ENCODE measurements at places on chromosomes 1 and 21. TPM values are rescaled to one million over a fixed set of nuclear protein-coding genes. Genes with fewer than 3 reads are reported as not detected.

DNA sequence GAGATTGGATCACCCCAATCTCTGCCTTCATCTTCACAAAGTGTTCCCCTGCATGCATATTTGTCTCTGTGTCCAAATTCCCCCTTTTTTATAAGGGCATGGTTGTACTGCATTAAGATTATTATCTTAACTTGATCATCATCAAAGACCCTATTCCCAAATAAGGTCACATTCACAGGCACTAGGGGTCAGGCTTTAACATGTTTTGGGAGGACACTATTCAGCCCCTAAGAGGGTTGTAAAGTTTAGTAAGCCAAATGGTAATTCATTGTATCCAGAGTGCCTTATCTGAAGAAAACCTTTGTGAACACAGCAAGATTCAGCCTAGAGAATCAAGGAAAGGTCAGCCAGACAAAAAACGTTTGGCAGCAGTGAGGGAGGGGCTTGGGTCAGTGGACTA lies 317.6 kb upstream of the PLD5 start:
- DNase-seq = no peak

KRTAP19-3 gene
- total RNA-seq = not detected

DNA sequence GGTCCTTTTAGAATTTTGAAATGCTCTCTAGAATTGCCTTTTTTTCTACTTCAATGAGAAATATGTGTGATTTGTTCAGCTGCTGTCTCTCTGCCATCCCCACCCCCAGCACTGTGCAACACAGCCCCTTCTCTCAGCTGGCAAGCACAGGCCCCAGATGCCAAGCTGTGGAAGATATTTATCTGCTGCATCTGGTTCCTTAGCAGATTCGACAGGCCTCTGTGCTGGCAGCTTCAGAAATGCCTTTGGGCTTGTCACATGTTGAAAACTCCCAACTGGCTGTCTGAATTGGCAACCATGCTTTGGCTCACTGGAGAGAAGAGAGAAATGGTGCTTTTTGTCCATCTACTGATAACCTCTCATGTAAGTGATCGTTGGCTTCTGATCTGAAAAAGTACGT lies 206.7 kb upstream of the C1orf87 start:
- no peak for DNase-seq

- DNase-seq = no peak
Measured at GRCh38 chr1:201587729-201588128, 48.8 kb downstream of the NAV1 start.

DNA sequence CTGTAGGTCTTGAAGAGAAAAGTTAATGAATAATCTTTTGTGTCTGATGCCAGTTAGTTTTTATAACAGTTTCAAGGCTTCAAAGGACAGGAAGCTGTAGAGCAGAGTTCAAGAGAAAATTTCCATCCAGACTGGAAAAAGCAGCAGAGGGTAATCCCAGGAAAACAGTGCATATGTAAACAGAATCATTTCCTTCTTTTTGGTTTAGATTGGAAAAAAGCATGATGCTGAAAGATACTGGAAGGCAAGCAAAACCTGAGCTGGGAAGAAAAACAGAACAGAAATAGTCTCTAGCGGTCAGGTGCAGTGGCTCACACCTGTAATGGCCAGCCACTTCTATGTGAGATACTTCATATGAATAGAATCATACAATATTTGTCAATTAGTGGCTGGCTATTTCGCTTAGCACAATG lies 71.9 kb downstream of the ZSWIM5 start:
- DNase-seq = no peak

ILDR2 gene
- 9.1 TPM for total RNA-seq

PLEKHA6 gene
- 0.52 TPM for total RNA-seq

DNA sequence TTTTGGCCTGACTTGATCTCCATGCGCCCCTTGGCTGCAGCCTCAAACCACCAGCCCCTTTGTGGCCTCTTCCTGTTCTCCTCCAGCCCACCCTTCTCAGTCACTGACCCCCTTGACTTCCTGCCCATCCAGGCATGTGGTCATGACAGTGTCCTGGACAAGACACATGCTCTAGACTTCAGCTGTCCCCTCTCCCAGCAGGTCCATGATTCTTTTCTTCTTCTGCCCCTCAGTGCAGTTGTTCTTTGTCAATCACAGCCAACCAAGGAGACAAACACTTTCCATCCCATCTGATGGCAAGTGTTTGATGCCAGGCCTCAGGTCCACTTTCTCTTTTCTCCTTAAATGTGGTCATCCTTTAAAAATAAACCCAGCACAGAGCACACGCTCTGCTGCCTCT lies 49.7 kb downstream of the SYT6 start:
- no peak for DNase-seq

- no peak for DNase-seq
Measured at GRCh38 chr1:93805027-93805610, 73.9 kb downstream of the DNTTIP2 start.

DNA sequence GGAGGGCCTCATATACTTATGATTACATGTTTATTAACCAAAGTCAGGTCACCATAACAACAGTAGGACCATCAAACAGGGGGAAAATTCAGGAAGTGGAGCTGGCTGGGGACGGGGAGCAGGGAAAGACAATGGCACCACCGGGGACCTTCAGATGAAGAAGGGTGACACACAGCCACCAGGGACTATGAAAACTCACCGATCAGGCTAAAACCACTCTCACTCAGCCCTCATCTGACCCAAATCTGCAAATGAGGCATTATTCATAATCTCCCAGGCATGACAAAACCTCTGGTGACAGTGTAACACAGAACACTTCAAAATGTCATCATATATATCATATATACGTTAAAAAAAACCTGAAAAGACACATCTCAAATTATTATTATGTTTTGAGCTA lies 11.2 kb downstream of the MKNK1 start:
- no peak for DNase-seq

DNA sequence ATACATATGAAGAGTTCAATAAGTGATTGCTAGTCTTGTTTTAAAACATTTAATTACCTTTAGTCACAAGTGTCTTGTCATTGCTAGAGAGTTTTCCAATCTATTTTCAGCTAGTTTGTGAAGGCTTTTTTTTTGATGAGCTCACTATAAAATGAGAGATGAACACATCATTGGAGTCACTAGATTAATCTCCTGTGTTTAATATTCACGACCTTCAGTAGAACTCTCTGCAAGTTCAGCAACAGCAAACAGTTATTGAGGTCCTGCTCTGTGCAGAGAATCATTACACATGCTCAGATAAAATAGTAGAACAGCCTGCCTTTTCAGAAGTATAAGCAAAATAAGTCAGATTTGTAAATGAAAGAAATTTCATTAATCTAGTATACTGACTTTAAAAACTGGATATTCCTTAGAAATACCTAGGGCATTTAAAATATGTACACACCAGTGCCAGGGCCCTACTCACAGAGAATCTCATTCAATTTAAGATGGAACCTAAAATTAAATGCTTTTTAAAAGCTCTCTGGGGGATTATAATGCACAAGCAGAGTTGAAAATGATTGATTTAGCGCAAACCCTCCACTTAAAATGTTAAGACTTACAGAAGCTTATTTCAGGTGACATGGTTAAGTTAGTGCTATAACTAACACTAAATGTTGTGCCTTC lies 30.5 kb downstream of the KRTAP20-3 start:
- no peak for DNase-seq

- DNase-seq = no peak
Measured at GRCh38 chr1:162530307-162530987, 31.1 kb upstream of the UAP1 start.

GRCh38 chr1:220239966-220240365 lies 32.3 kb downstream of the RAB3GAP2 start:
- DNase-seq = no peak

TMEM79 gene
- total RNA-seq = 9.5 TPM
